T-cell (primary cell): ENCODE measurements at places on chromosomes 3 and 15.

- DNase-seq: no peak
Observed at GRCh38 chr3:122283796-122284445, 41.1 kb upstream of the CSTA start.

DNA sequence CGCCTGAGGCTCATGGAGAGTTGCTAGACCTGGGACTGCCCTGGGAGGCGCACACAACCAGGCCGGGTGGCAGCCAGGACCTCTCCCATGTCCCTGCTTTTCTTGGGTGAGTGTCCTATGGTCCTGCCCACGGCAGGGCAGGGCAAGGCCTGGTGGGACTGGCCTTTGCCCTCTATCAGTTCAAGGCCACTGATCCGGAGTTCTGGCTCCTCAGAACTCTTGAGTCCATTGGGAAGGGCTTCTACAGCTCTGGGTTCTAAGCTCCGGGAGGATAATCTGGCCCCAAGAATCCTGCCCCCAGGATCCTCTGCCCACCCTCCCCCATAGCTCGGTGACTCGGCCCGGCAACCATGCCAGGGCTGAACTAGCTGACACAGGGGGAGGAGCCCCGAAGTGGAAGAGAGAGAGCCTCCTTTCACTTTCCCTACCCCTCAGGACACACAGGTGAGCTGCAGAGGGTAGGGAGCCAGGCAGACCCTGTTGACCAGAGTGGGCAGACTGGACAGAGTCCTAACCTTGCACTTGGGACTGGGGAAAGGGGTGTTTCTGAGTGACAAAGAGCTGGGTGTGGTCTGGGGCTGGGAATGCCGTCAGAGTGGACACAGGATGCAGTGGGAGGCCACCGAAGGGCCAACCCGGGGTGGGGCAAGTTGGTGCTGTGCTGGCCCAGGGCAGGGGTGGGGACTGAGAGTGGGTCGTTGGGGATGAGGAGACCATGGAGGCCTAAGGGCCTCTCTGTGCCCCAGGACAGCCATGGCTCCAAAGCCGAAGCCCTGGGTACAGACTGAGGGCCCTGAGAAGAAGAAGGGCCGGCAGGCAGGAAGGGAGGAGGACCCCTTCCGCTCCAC is 664 bp downstream of the PARP3 start:
- DNase-seq: peak; percentile 38

DNA sequence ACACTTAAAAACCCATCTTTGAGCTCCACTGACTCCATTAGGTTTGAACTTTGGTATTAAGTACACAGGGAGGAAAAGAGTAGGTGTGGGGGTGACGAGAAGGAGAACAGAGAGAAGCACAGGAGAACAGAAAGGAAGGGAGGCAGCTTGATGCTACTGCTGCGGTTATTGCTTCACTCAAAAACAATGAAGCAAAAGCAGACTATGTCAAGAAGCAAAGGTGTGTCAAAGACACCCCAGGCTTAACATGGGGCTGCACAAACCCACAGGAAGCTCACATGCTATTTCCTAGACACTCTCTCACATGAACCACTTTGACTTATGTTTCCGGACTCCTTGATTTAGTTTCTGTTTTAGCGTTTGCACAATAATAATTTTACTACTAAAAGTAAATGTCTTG is 961.0 kb upstream of the CFAP20DC start:
- DNase-seq: peak; percentile 80

DNA sequence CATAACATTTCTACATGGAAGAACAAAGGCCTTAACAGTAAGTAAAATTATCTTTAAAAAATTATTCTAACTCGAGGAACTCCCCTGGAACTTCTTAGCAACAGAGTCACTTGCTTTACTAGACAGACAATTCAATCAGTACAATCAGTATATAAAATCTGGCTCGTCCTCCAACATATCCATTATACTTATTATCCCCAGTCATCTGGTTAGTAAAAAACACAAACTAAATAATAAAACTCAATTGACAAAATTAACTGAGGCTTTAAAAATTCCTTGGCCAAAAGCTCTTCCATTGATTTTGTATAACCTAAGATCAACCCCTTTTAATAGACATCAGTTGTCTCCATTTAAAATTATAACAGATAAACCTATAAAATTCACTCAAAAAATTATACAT is 105.6 kb downstream of the MYRIP start:
- DNase-seq: no peak

DNA sequence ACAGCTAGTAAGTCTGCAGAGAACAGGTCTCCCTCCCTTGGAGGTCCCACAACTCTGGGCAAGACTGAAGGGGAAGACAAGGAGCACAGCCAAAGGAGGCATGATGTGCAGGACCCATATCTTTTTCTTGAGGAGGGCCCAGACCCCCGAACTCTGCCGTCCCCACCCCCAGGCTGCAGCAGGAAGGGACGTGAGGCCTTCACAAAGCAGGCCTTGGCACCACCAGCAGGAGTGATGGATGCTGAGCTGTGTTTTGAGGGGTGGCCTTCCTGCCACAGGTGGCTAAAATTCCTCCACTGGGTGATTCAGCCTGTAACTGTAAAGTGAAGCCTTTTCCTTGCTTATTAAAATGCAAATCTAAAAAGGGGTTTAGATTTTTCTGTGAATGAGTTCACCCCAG is 8.6 kb downstream of the PLA2G4D start:
- DNase-seq: no peak

DNA sequence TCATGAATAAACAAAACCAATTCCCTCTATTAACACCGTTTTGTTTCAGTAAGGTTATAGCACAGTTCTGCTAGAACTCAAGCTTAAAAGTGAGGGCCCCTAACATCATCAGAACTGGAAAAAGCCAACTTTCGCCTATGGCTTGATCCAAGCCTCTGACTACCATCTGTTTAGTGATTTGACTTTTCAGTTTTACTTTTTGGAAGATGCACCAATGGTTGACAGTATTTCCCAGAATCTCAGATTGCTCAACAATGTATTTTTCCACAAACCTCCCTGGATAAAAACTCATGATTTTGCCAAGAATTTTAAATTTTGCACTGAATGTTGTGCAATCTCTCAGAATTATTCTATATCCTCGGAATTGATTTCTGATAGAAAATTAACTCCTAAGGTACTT is 190.7 kb downstream of the LSAMP start:
- no peak for DNase-seq

DNA sequence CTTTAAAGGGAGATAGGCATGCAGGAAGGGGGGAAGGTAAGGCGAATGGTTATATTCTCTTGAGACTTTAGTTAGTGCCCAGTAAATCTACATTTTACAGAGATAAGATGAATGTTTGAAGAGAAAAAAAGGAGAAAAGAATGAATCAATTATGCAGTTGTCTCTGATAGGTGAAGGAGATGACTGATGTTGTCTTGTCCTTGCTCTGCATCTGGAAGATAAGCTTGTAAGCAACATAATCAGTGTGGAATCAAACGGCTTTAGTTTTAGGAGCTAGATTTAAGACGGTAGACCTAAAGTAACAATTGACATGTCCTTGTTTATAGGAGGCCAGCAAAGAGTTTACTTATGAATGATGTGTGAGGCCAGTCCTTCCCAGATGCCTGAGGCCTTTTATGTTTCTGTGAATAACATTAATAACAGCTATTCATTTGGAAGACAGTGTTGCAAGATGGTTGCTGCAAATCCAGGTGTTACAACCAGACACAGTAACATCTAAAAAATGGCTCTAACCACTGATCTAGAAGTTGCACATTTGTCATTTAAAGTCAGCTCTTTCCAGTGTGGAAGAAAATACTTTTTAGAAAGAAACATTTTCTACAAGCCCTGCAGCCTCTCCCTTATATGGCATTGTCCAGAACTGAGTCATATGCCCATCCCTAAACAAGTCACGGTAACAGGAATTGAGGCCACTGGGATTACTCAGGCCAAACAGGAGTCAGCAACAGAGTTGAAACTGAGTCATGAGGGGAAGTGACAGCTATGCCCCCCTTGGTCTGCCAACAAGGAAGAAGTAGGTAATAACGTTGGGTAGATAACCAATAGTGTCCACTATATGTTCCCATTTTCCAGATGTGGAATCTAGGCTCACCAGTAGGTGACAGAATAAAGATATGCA is 77.5 kb upstream of the FBN1 start:
- DNase-seq: no peak

GRCh38 chr15:66723826-66724731 is 22.0 kb downstream of the SMAD6 start:
- DNase-seq: no peak

- DNase-seq: no peak
Observed at GRCh38 chr3:90041995-90042394, 934.6 kb downstream of the EPHA3 start.

DNA sequence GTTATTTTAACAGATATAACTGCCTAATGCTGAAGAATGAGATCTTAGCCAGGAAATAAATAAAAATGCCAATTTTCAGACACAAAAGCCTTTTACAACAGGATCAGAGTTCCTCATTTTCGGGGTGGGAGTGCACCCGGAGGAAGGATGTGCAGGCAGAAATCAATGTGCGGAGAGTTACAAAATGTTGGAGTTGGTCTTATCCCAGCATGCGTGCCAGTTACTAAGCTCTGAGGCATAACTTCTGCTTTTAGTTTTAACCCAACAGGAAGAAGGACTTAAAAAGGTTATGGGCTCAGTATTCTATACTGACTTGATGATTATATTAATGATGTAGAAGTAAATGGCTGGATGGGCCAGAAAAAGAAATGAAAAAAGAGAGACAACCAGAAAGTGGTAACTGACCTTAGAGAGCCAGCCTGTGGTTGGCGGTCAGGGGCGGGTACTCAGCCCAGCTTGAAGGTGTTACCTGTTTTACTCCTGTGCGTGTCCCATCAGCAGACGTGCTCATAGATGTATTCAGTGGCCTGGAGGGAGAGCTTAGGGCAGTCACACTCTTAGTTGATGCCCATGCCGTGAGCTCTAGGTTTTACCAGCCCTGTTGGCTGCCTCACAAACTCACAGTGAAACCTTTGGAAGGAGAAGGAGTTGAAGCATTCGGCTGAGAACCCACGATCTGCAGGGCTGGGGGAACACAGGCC is 164.7 kb downstream of the SV2B start:
- DNase-seq: no peak

- no peak for DNase-seq
Observed at GRCh38 chr3:150428562-150428961, 20.5 kb downstream of the TSC22D2 start.

DNA sequence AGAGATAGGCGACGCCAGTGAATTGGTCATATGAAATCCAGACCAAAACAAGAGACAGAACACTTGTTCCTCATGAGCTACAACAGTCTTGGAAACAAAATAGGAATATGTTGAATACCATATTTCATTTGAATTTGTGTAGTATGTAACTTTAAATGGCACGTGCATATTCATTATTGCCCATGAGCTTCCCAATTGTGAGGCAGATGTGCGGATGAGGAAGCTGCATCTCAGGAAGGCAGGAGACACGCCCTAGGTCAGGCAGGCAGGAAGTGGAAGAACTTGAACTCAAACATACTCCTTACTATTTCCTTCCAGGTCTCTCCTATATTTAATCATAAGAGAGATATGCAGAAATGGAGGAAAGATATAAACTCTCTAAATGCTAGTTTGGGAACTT is 106.8 kb upstream of the SLC2A2 start:
- DNase-seq: no peak

GRCh38 chr3:126954141-126954842 is 28.6 kb upstream of the PLXNA1 start:
- DNase-seq: no peak

DNA sequence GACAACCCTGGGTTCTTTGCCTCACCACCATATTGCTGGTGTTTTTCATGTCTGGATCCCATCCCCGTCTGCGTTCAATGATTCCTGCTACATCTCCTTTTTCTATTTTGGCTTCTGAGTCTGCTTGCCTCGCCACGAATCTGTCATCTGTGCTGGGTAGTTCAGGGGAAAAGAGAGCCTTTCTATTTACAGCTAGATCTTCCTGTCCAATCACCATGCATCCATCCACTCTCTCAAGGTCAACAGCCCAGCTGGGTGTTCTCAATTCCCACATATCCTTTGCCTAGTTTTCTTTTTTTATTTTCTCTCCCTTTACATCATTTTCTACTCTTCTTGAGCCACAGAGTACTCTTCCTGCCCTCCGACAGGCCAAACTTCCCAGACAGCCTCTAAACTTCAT is 104.8 kb upstream of the RAD18 start:
- DNase-seq: no peak

DNA sequence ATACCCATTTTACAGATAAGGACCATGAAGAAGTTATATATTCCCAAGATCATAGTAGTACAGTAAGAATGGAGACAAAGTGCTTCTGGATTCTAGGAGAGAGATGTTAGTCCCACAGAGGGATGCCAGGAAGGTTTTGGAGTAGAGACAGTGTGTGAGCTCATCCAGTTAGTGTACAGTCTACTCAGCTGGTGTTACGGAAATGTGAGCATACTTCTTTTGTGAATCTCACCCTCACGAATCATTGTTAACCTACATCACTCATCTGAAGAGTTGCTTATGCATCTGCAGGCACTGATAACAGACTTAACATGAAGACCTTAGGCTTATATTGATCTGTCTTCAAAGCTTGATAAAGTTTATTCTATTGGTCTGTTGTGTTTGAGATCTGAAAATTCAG is 106.6 kb upstream of the PTPRG start:
- no peak for DNase-seq

GRCh38 chr3:50278123-50278879 is 586 bp upstream of the LSMEM2 start:
- no peak for DNase-seq

DNA sequence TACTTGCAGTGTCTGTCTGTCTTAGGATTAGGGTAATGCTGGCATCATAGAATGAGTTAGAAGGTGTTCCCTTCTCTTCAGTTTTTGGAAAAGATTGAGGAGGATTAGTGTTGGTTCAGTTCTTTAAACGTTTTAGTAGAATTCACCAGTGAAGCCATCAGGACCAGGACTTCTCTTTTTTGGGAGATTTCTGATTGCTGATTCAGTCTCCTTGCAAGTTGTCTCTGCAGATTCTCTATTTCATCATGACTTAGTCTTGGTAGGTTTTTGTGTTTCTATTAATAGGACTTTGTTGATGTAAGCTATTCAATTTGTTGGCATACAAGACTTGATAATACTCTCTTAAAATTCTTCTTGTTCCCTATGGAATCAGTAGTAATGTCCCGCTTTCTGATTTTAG is 48.9 kb downstream of the STT3B start:
- DNase-seq: no peak

- peak; percentile 42 for DNase-seq
Observed at GRCh38 chr3:52339612-52340011, 23.5 kb downstream of the DNAH1 start.

DNA sequence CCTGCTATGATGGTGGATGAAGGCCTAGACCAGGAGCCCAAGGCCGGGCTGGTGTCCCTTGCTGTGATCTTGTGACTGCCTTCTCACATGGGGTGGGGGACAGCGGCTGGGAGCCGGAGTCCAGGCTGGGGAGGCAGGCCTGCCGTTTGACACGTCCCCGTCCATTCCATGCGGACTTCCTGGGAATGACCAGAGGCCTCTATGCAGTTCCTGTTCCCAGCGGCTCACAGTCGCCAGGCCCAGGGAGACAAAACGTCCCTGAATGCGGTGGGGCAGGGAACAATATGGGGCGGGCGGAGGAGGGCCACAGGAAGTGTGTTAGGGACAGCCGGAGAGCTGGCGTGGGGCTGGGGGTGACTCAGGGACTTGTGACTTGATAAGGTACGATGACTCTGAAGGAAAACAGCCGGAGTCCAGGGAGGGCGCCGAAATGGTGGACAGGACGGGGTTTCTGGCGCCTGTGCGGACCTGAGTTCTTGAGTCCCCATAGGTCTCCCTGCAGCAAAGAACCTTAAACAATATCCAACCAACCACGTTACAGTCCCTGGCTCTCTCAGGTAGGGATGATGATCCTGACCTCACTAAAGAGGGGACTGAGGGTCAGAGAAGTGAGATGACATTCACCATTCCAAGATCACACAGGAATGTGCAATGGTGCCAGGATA is 40.5 kb upstream of the SMAD6 start:
- no peak for DNase-seq

GRCh38 chr3:156626104-156626503 is 48.3 kb upstream of the TIPARP start:
- no peak for DNase-seq
